CD4-positive, alpha-beta T cell treated with Interleukin-4 for 4 hours (primary cell): ENCODE measurements at places on chromosomes 2 and 18.

DNA sequence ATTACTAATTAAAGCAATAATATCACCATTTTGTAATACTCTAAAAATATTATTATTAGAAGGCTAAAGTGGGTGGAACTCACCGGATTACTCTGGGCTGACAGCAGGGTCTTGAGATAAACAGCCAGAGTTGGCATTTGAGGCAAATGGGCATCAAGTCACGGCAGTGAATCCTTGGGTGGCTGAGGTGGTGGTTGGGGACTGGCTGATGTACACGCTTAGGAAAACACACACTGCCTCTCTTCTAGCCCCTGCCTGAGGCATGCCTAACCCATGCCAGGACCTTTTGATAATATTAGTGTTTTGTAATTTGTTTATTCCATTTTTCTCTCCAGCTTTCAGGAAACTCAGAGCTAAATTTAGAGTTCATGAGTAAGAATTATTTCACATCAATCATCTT lies 76.8 kb downstream of the ACKR3 start:
- no peak for DNase-seq

DNA sequence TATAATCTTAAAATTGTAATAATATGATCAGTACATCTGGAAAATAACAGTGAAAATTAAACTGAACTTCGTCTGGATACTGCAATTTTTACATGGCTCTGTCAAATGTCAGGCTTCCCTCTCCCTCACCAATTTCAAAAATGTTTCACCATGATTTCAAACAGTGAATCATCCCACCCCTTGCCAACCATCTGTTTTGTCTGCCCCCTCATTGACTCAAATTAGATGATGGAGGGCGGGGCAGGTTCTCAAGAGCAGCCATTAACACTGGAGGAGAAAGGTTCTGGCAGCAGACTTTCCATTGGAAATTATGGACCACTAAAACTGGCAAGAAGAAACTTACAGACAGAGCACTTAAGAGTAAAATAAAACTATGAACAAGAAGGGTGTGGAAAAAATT lies 1195.7 kb upstream of the ZEB2 start:
- DNase-seq, result no peak

DNA sequence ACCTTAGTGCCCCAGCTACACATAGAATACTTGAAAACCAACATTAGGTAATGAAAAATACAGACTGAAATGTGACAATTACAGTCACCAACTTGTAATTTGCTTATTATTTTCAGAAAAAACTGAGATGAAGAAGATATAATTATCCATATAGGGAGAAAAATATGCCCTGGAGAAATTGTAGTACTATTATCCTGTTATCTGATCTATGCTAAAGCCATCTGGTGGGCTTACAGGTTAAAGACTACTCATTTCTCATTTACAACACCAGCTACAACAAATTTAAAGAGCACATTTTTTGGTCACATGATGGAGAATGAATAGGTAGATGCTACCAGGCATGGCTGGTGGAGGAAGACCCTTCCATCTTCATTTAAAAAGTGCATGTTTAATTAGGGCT lies 79.6 kb upstream of the NYAP2 start:
- DNase-seq, result no peak

GRCh38 chr2:108980076-108980475 lies 8.9 kb downstream of the EDAR start:
- no peak for DNase-seq

- DNase-seq, result no peak
Observed at GRCh38 chr2:176508984-176509740, 239.9 kb downstream of the MTX2 start.

- no peak for DNase-seq
Observed at GRCh38 chr2:192775011-192775410, 580.3 kb upstream of the TMEFF2 start.

GRCh38 chr2:28405537-28405936 lies 12.9 kb downstream of the FOSL2 start:
- DNase-seq, result no peak

- no peak for DNase-seq
Observed at GRCh38 chr2:237298151-237299118, 115.5 kb downstream of the COL6A3 start.

- DNase-seq, result no peak
Observed at GRCh38 chr2:99336804-99337112, 431 bp upstream of the EIF5B start.

DNA sequence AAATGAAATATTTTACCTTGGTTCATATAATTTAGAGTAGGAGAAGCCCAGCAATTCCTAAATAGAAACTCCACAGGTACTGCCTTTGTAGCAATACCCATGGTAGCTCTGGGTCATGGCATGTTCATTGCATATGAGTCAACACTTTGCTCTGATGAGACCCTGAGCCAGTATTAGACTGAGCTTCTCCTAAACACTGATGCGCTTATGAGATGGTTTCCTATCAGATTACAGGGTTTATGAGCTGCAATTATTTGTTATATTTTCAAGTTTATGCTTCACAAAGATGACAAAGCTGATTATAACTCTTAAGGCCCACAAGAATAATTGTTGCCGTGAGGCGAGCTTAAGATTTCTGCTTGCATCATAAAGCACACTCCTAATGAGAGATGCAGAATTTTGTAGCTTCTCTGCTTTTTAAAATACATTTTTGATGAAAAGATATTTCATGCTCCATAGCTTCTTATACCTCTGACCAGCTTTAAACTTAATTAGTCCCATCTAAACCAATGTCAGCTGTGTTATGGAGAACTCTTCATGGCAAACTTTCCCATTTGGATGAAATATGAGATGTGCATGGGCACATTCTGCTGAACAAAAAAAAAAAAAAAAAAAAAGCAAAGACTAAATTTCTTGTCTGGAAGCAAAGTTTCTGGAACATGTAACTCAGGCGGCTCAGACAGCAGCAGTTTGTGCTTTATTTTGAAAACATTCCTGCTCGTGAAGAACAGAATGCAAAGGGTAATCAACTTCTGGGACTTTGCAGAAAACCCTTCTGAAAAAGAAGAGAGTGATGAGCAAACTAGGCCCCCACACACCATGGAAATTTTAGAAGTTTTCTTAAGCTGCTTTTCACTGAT lies 162.6 kb downstream of the KCNE4 start:
- DNase-seq, result no peak

GRCh38 chr2:10647886-10648605 lies 41.7 kb downstream of the NOL10 start:
- no peak for DNase-seq

- DNase-seq, result no peak
Observed at GRCh38 chr18:2172881-2173280, 398.4 kb downstream of the METTL4 start.

DNA sequence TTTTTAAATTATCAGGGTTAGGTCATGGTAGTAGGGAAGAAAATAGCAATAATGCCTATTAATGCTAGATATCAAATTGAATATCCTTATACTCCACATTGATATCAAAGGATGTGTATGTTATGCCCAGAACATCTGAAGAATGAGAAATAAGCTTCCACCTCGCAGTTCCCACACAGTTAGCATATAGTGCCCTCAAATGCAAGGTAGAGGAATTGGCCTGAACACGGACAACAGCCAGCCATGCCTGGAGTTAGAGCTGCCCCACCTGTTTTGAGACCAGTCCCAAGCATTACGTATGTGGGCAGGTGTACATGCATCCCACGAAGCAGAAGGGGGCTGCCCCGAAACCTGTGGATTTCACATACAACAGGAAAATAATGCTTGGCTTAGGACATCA lies 79.6 kb downstream of the SUMO1 start:
- no peak for DNase-seq

DNA sequence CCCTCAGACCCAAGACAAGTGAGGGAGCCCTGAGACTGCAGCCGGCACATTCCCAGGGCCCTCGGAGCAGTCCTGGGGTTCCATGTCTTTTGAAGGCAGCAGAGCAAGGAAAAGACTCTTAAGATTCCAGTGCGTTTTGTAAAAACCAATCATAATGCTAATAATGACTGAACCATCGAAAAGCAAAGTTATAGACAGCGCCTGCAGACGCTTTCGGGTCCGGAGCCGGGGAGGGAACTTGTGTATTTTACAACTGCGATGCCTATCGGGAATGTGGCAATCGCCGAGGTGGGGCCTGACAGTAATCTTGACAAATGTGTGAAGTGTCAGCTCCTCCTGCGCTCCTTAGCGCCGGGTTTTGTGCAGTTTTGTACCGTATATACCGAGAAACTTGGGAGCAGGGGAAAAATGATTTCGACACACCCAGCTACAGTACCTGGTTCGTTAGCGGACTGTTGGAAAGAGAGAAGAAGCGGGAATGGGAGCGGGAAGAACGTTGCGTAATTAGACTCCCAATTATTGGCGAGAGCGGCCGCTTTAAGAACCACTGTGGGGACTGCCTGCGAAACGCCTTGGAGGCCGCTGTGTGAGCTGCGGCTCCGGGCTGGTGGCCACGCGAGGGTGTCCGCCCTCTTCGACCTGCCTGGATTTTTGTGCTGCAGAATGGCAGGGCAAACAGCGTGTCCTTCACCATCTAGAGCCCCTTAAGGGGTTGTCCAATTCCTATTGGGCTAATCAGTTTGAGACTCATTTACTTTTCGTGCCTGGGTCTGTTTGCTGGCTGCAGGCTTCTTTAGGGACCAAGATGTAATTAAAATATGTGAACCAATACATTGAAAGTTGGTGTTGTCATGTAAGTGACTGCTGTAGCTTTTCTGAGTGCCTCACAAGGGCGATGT lies 2.4 kb downstream of the EPAS1 start:
- DNase-seq, result no peak

DNA sequence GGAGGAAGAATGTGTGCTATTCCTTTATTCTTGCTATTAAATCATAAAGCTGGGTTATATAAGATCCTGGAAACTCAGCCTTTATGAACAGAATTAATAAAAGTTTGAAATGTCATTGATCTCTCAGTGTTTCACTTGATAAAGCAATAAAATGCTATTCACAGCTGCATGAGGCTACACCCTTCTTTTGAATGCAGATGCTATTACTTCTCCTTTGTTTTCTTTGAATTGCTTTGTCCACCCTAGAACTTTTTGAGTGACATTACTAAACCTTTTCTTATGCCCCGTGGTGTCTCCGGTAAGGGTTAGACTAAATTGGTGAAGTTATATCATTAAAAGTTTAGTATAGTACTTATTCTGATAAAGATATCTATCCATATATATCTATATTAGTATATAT lies 18.9 kb downstream of the SERPINB5 start:
- DNase-seq, result no peak

DNA sequence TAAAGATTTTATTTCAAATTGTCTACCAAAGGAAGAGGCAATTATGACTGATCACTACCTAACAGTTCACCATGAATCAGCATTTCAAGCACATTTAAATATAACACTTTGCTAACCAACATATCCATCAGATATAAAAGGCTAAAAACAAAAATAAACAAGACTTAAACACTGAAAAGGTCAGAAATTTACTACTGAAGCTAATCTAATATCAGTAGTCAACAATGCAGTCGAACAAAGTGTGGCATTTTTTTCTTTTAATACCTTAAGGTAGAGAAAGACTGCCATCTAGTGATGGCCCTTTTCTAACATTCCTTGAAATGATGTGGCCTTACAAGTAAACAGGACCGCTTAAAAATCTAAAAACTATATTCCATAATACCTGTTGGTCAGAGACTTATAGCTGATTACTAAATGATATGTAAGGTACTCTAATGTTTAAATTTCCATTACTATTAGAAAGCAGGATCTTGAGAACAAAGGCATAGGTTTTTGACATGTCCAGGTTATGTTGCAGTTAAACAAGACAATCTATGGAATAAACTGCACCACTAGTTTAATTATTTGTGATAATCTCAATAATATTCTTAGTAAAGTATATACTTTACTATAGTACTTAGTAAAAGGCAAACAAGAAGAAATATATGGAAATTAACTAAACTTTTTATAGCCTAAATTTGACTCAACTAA lies 80.0 kb downstream of the EXOC6B start:
- peak; percentile 35 for DNase-seq

DNA sequence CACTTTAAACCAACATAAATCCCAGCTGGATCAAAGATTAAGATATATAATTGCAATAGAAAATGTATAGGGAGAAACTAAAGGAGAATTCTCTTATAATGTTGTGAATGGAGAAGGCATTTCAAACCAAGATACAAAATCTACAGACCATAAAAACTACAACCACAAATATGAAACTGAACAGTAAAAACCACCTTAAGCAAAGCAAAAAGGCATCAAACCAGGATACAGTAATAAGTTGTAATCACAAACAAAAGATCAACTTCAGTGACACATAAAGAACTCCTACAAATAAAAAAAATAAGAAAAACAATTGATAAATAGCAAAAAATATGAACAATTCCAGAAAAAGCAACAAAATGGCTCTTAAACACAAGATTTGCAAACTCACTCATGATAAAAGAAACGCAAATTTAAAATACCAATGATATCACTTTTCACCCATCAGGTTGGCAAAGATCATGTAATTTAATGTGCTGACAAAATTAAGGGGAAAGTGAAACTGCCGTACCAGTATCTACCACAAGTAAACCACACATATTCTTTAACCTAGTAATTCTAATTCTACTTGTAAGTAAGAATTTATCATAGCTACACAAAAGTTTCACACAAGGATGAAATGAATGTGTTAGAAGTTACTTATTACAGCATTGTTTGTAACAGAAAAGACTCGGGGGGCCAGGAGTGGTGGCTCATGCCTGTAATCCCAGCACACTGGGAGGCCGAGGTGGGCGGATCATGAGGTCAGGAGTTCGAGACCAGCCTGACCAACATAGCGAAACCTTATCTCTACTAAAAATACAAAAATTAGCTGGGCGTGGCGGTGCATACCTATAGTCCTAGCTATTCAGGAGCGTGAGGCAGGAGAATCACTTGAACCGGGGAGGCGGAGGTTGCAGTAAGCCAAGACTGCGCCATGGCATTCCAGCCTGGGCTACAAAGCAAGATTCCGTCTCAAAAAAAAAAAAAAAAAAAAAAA lies 101.9 kb downstream of the USP34 start:
- DNase-seq, result peak; percentile 19

- DNase-seq, result no peak
Observed at GRCh38 chr2:241926541-241927311, 57.2 kb downstream of the RTP5 start.

GRCh38 chr2:180931841-180932240 lies 48.6 kb upstream of the UBE2E3 start:
- no peak for DNase-seq

DNA sequence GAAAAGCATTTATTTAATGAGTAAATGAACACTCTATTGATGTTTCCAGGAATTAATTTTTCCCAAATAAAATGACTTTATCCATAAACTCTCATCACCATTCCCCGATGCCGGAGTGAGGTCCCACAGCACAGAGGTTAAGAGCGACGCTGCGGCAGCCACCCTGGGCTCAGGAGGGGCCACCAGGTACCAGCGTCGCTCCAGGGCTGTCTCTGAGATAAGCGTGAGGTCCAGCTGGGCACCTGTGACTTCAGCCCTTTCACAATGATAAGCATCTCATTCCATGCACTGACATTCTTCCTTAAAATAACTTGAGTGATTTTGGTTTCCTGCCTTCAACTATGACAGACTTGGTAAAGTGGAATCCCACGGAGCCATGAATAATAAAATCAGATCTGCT lies 182.1 kb downstream of the TWIST2 start:
- DNase-seq, result no peak

- DNase-seq, result no peak
Observed at GRCh38 chr2:42830922-42831574, 38.7 kb upstream of the HAAO start.

- DNase-seq, result peak; percentile 57
Observed at GRCh38 chr2:191676790-191677645, 918 bp upstream of the NABP1 start.
